ENCODE measurements at places on chromosomes 16 and 17.

DNA sequence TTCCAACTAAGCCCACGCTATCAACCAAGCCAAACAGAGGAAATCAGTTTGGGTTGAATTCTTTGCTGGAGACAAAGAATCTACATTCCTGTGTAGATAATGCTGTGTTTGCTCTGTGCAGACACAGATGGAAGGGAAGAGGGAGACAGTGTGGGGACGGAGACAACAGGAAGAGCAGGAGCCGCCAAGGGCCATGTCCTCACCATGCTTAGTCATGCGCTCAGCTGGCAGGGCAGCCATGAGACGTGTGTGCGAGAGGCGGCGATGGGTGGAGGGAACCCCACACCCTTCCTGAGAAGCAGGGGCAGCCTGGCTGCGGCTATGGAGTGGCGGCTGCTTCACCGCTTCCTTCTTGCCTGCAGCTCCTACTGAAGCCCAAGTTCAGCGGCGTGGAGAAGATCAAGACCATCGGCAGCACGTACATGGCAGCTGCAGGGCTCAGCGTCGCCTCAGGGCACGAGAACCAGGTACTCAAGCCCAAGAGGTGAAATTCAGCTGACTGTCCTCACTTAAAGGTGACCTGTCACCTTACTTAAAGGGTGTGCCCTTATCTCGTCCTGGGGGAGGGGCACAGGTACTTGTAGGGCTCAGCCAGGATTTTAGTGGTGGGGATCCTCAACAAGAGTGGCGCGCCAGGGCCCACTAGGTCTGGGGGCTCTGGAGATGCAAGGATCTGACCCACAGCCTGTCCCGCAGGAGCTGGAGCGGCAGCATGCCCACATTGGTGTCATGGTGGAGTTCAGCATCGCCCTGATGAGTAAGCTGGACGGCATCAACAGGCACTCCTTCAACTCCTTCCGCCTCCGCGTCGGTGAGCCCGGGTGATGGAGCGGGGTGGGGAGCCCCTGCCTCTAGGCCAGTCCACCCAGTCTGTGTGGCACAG is 47.5 kb downstream of the ADCY7 start:
- peaks cover 100% of the 10 kb centered on the region for H3K36me3 ChIP-seq
- DNase-seq: peak; percentile 54
- H3K4me1 ChIP-seq: peaks cover 35% of the 10 kb centered on the region
- no peak overlapping the region for H3K4me3 ChIP-seq
- peak overlapping the region; percentile 46 for H3K27ac ChIP-seq

- no peak overlapping the region for H3K4me3 ChIP-seq
- H3K4me1 ChIP-seq: no peaks in the 10 kb centered on the region
- H3K27me3 ChIP-seq: no peaks in the 10 kb centered on the region
- no peaks in the 10 kb centered on the region for H3K36me3 ChIP-seq
- no peak for DNase-seq
Observed at GRCh38 chr17:13395346-13395745, 206.4 kb downstream of the HS3ST3A1 start.

DNA sequence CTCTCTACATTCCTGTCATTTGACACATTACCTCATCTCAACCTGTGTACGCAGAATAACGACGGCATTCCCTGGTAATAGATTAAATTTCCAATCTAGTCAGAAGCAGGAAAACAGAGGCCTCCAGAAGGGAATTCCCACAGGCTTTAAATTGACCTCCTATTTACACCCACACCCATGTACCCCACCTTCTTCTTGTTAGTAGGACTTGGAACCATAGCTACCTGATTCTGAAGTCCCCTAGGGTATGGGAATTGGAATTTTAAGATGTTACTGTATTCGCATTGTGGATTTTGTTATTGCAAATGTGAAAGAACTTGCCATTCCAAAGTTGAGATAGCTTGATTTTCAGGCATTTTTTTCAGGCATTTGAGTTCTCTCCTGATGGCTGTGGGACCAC is 377.5 kb upstream of the DYNLRB2 start:
- DNase-seq: no peak
- H3K4me1 ChIP-seq: no peaks in the 10 kb centered on the region
- H3K4me3 ChIP-seq: no peak overlapping the region

DNA sequence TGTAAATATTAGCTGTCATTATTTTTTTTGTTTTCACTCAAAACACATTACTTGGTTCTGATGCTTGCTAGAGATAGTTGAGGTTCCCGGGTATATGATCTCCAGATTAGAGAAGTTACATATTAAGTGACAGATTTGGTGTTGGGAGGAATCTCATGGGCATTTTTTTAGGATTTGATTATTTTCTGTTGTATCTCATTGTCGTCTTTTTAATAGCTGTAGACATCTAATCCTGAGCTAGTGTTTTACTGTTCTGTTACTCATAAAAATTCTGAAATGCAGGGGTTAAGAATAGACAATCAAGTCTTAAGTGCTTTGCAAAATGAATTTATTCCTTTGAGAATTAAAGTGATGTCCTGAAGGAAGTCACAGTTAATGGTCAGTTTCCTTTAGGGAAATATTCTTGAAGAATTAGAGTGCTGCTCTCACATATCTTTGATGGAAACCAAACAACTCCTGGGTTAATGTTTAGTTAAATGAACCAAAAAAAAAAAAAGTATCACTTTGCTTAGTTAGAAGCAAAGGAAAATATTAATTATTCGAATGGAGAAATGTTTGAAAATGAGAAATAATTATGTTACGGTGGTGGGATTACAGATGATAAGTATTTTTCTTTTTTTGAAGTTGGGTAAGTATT is 251.7 kb upstream of the CACNG5 start:
- no peak overlapping the region for H3K27ac ChIP-seq
- peaks cover 5% of the 10 kb centered on the region for H3K4me1 ChIP-seq
- no peaks in the 10 kb centered on the region for H3K36me3 ChIP-seq
- no peak overlapping the region for H3K4me3 ChIP-seq
- DNase-seq: no peak

DNA sequence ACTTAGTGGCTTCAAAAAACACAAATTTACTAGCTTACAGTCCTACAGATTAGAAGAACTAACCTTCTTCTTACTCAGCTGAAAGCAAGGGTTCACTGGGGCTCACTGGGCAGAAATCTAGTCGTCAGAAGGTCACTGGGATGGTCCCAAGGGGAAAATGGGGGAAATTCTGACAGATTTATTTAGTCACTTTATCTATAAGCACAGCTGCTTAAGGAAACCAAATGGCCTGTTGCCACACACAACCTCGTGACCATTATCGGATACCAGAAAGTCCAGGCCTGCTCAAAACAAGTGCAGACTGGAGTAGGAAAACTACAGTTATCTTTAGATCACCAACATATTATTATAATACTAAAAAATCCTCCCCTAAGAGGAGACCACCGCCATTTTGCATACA is 374.6 kb upstream of the ASIC2 start:
- H3K4me1 ChIP-seq: no peaks in the 10 kb centered on the region
- H3K36me3 ChIP-seq: no peaks in the 10 kb centered on the region
- no peak for DNase-seq
- no peak overlapping the region for H3K27ac ChIP-seq

DNA sequence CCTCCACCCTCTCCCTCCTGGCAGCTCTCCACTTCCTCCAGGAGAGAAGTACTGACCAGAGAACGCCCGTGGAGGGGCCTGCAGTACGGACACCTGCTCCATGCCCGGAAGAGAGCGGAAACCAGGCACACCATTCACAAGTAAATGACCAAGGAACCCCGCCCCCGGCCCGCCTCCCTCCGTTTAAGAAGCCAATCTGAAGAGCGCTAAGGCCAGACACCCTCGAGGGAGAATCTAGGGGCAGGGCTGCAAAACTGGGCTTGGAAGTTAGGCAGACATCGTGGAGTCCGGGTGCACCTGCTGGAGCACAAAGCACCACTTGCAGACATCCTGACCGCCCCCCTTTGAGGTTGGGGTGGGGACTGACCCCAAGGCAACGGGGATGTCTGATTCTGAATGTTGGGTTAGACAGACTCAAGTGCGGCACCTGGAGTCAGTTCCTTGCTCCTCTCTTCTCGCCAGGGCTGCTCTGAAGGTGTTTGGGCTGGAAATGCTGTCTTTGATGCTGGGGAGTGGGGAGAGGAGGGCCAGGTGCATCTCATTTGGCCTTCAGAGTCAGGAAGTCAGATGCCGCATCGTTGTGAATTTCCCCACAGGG is 964 bp upstream of the FAAP100 start:
- peaks cover 12% of the 10 kb centered on the region for H3K36me3 ChIP-seq
- no peaks in the 10 kb centered on the region for H3K27me3 ChIP-seq
- H3K27ac ChIP-seq: peak overlapping the region; percentile 57
- peak; percentile 55 for DNase-seq
- peaks cover 30% of the 10 kb centered on the region for H3K4me1 ChIP-seq
- H3K4me3 ChIP-seq: peak overlapping the region; percentile 78

DNA sequence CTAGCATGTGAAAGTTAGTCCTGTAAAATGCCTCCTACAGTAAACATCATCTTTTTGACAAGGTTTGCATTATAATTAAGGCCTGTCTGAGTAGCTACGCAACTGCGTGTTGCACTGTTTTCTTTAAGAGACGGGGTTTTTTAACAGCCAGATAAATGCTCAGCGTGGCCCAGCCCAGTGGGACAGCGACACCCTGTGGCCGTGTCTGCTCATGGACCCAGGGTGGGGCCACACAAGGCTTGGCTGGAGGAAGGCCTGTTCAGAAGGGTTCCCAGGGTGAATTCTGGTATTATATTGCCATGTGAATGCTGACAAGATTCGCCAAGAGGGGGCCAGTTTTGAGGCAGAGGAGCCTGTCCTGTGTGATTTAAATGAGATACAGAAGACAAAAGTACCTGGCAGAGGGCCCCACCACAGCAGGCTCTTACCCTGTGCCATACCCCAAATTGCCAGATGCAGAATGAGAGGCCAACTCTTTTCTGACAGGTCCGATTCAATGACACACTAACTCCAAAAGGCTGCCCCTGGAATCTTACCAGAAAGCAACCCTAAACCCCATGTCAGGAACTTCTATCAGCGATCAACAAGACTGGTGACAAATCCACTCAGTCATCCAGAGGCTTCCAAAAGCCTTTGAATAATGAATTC is 65.9 kb upstream of the IRX6 start:
- H3K27me3 ChIP-seq: no peaks in the 10 kb centered on the region
- no peak for DNase-seq
- no peak overlapping the region for H3K27ac ChIP-seq
- H3K4me1 ChIP-seq: no peaks in the 10 kb centered on the region

DNA sequence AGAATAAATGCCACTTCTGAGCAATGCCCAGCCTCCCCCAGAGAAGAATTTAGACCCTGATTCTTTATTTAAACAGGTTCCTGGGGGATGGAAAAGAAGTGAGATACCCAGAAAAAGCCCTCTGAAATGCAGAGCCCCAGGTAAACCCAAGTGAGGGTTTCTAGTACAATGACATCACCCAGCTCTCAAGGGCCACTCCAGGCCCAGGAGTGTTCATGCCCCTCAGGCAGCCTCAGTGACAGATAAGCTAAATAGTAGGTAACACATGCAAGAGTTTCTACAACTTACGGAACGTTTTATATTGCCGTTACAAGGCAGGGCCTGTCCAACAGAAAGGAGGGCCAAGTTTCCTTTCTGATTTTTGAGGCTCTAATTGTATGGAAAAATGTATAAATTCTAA is 683.7 kb upstream of the SALL1 start:
- no peak overlapping the region for H3K27ac ChIP-seq
- H3K36me3 ChIP-seq: no peaks in the 10 kb centered on the region
- no peaks in the 10 kb centered on the region for H3K4me1 ChIP-seq

DNA sequence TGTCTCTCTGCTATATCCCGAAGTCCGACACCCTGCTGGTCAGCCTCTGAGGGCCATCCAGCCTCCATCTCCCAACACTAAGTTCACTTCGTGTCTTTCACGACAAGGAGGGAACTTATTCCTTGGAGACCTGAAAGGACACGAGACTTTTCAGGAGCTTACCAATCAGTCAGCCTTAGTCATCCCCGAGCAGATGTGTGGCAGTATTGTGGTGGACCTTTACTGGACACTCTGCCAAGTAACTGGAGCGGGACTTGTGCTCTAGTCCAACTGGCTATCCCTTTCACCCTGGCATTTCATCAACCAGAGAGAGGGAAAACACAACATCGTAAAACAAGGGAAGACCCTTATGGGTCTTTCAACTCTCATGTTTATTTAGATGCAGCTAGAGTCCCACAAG is 87.1 kb downstream of the EMP2 start:
- no peaks in the 10 kb centered on the region for H3K4me1 ChIP-seq
- H3K36me3 ChIP-seq: no peaks in the 10 kb centered on the region
- no peak for DNase-seq
- no peak overlapping the region for H3K27ac ChIP-seq
- no peaks in the 10 kb centered on the region for H3K27me3 ChIP-seq

DNA sequence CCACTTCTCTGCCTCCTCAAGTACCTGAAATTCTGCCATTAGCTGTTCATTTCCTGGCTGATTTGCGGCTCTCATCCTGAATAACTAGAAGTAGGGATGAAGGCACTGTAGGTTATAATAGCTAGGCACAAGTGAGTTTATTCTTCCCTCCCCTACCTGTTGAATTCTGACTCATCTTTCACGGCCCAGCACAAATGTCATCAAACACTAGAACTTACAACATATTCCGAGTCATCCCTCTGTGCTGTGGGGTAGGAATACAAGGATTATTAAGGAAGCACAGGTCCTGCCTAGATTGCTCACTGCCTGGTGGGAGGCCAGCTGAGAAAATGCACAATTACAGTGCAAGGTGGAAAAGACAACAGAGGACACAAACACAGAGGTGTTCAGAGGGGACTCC is 103.7 kb upstream of the ASIC2 start:
- no peaks in the 10 kb centered on the region for H3K27me3 ChIP-seq
- H3K4me1 ChIP-seq: no peaks in the 10 kb centered on the region
- H3K27ac ChIP-seq: no peak overlapping the region
- DNase-seq: no peak
- H3K36me3 ChIP-seq: no peaks in the 10 kb centered on the region

- no peaks in the 10 kb centered on the region for H3K27me3 ChIP-seq
- no peaks in the 10 kb centered on the region for H3K4me1 ChIP-seq
- peaks cover 4% of the 10 kb centered on the region for H3K36me3 ChIP-seq
Observed at GRCh38 chr17:28180449-28180848, 138.0 kb downstream of the NLK start.

DNA sequence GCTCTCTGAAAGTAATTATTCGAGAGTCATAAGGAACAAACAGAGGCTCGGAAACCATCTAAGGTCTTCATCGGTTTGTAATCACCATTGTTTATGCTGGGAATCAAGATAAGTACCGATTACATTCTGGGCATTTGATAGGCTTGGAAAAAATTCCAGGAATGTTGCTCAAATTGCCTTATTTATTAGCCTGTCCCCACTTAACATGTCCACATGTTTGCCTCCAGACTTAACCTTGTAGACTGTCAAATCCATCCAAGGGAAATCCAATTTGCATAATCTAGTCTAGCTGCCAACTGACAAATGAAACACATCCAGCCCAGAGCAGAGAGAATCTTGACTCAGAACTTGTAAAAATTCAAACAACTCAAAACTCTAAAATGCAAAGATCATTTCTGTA is 51.3 kb upstream of the TMC5 start:
- no peaks in the 10 kb centered on the region for H3K27me3 ChIP-seq
- DNase-seq: no peak
- no peaks in the 10 kb centered on the region for H3K4me1 ChIP-seq
- no peak overlapping the region for H3K27ac ChIP-seq
- no peak overlapping the region for H3K4me3 ChIP-seq
- H3K36me3 ChIP-seq: no peaks in the 10 kb centered on the region

- H3K4me3 ChIP-seq: no peak overlapping the region
- no peaks in the 10 kb centered on the region for H3K4me1 ChIP-seq
- H3K27ac ChIP-seq: no peak overlapping the region
- H3K36me3 ChIP-seq: peaks cover 9% of the 10 kb centered on the region
- no peaks in the 10 kb centered on the region for H3K27me3 ChIP-seq
Observed at GRCh38 chr17:19673623-19674022, 25.1 kb downstream of the ALDH3A2 start.

Data from natural killer cell (primary cell).